GOT3 (cell line): ENCODE measurements at places on chromosomes 3 and 15.
A peak's percentile ranks its signal among the peaks of the same experiment; 100 is the strongest.

DNA sequence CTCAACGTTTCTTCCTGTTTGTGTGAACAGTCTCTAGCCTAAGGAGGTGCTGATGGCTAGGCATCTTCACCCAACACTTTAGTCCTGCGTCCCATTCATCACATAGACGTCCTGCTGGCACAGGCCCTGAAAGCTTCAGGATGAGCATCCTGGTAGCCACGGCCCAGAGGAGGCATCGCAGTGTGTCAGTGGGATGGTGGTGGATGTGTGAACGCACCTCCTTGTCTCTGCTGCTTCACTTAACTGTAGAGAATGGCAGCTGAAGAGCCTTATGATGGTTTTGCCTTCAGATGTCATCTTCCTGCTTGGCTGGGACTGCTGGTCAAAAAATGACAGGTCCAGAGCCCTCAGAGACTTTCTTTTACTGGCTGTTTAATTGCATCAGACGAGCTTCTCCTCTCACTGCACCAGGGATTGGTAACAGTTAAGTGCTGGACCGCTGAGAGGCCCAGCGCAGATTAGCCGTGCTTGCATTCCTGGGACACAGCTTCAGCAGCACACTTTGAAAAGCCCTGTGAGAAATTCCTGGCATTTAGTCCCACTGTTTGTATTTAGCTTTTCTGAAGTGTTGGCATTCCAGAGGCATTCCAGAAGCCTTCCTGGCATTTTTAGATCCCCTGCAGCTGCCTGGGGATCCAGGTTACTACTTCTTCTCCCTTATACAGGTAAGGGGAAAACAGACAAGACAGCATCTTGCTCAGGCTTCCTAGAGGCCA is 132.4 kb upstream of the PLXNA1 start:
- no peak for DNase-seq

DNA sequence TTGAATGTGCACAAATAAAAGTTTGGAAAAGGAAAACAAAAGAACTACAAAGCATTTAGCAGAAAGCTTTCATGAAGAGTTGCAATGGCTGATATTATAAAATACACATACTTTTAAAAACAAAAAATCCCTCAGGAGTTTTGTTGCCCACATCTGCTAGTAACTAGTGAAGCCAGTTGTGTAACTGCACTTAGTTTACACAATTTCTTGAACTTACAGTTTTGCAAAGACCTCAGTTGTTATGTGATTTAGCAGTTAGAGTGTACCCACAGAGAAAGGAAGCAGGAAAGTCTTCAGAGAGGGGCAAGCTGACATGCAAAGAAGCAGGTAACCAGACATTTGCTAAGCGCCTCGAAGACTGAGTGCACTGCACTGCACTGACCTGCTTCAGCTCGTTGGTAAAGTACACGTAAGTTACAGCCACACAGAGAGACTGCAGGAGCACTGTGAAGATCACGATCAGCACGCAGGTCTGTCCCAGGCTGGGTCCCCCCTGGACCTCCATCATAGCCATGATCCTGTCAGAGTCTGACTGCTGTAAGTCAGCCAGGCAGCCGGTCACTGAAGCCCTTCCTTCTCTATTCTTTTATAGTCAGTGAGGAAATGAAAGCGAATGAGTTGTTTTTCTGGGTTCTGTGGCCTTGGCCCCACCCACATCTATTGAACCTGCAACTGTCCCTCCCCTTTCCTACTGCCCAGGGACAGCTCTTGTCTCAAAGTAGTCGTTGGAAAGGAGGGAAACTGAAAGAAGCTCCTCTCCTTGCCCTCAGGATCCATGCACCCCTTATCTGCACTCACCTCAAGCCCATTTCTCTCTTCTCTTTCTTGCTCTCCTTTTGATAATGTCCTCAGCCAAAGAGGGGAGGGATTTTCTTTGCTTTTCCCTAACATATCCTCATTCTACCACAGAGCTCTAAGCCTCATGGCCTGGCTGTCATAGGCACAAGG is at the start of gene TNFSF10:
TSS of gene TNFSF10 (minus strand) at position 560 of the 948 bp plus-strand sequence. CDS start at position 514, 46 bp downstream.
- no peak for DNase-seq

GRCh38 chr15:77057685-77058084 is 13.2 kb downstream of the TSPAN3 start:
- DNase-seq = no peak

GRCh38 chr15:44536962-44537734 is at the start of gene EIF3J:
Gene EIF3J (plus strand): TSS chr15:44537147. CDS start chr15:44537195, 48 bp downstream.
- no peak for DNase-seq

- no peak for DNase-seq
Observed at GRCh38 chr3:130779031-130779430, 32.4 kb upstream of the PIK3R4 start.

DNA sequence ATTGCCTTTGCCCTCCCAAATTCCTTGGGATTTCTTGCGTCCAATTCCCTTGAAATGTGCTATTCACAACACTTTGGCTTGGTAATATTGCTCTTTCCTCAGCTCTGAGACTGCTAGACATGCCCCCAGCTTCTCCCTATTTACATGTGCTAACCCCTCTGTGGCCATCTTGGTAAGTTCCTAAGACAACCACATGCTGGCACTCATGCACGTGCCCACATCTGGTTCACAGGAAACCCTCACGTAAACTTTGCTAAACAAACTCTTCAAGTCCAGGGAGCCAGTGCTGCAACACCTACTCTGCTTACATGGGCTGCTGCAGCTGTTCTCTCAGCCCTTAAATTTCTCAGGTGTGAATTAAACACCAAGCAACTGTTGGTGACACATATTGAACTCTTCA is 121.8 kb downstream of the ADAMTSL3 start:
- no peak for DNase-seq

- no peak for DNase-seq
Observed at GRCh38 chr3:139660269-139660668, 17.5 kb downstream of the NMNAT3 start.

GRCh38 chr3:50512131-50512530 is 8.7 kb upstream of the CACNA2D2 start:
- no peak for DNase-seq

DNA sequence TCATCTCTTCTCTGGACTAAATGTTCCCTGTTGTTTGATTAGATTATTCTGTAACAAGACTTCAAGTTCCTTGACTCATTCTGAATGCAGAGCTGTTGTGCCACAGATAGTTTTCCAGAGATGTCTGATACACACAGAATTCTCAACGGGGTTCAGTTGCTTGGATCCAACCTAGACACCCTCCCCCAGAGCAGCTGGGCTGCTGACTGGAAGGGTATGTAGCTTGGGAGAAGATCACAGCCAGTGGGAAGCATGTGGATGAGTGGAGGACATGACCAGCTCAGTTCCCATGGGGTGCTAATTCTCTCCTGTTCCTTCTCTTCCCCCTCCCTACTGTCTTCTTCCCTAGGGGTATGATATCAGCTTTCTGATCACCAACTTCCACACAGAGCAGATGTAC is 6.6 kb upstream of the TTLL3 start:
- DNase-seq = no peak

GRCh38 chr3:81592101-81592500 is 169.3 kb downstream of the GBE1 start:
- no peak for DNase-seq

- no peak for DNase-seq
Observed at GRCh38 chr15:52318729-52319500, 23.3 kb upstream of the MYO5C start.

DNA sequence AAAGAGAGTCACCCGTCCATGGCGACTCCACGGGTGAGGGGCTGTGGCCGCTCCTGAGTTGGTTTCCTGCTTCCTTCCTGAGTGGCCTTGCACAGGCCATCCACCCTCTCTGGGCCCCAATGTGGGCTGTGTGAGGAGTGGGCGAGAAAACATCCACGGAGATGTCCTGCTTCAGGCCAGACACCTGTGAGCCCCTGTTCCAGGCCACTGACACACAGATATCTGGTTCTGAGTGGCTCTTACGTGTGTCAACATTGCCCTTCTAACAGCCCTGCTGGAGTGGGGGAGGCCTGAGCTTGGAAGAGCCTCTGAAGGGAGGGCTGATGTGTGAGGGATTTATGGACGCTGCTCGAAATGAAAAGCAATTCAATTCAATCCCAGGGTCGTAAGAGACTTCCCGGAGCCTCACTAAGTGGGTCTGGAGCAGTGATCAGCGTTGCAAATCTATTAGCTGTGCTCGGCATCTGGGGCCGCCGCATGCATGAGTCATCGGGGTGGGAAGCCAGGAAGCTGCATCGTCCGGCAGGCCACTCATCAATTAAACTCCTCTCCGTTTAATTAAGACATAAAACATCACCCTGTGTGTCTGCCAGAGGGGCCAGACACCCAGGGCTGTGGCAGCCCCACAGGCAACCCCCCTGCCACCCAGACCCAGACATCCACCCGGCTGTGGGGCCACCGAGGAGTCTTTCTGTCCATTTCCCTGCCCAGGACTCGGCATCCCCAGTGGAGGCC is 20.0 kb upstream of the PRR23E start:
- peak; percentile 11 for DNase-seq

- no peak for DNase-seq
Observed at GRCh38 chr3:188832961-188833721, 338.6 kb upstream of the TPRG1 start.

DNA sequence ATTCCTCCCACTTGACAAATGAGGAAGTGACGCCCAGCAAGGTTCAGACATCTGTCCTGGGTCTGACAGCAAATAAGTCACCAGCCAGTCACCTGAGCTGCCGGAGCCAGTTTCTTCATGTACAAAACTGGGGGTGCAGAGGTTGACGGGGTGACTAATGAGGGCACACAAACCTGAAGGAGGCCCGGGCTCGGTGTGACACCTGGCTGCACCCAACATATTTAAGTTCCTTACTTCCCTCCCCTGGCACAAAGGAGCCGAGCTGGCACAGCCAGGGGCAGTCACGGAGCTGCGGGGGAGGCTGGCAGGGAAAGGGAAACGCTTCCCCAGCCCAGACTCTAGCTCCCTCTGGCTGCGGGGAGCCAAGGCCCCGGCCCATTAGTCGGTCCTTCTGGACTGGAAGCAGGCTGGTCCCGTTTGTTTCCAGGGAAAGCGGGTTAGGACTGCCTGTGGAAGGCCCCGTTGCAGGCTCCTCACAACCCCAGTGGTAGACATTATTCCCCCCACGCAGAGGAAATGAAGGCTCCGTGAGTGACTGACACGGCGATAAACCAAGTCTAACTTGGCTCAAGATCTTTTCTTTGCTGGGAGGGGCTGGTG is 2.3 kb downstream of the FBXL22 start:
- peak; percentile 25 for DNase-seq

GRCh38 chr15:39125904-39126303 is 455.0 kb upstream of the THBS1 start:
- DNase-seq = no peak

GRCh38 chr3:54853573-54854404 is 74.1 kb downstream of the LRTM1 start:
- DNase-seq = peak; percentile 24

DNA sequence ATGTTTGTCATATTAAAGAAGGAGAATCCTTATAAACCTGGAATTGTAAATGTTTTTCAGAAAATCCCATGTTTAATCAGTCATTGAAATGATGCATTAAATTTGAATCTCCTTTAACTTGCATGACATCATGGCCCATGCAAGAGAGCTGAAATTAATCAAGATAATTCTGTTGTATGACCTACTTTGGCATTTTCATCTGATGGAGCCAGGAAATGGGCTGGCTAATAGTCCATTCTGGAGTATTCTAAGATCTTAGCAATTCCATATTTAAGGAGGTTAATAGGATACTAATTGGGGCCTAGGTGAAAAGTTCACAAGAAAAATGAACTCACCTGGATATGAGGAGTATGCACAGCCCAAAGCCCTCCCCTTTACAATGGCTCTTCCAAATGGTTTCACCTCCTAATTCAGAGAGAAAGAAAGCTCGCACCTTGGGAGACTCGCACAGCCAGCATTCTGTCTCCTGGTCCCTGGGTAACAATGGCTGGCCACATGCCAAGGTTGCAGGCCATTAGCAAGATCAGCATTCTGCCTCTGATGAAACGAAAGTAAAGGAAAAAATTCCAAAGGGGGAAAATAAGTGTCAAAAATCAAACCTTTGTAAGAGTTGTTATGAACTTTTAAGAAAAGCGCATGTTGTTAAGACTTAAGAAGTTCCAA is 786.4 kb downstream of the MCTP2 start:
- no peak for DNase-seq

DNA sequence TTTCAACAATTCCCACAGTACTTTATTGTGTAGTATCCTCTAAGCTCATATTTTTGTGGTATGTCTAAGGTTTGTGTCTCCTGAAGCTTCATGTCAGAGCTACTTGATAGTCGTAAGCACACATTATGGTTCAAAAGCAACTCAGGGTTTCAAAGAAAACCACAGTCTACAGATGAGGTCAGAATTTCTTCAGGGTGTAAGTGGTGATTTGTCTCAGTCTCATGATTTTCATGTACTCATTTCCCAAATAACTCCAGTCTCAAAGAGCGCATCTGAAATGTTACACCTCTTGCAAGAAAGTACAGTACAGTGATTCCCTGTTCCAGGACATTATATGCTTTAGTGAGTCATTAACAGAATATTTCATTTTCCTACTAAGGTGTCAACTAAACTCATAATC is 47.5 kb upstream of the SSR3 start:
- DNase-seq = no peak

- DNase-seq = no peak
Observed at GRCh38 chr3:155064920-155065319, 15.2 kb upstream of the MME start.

- no peak for DNase-seq
Observed at GRCh38 chr3:157089455-157090221, 70.3 kb downstream of the CCNL1 start.

- DNase-seq = no peak
Observed at GRCh38 chr3:2826453-2826852, 283.7 kb downstream of the IL5RA start.

- peak; percentile 50 for DNase-seq
Observed at GRCh38 chr3:187954873-187955586, 198.9 kb upstream of the LPP start.

DNA sequence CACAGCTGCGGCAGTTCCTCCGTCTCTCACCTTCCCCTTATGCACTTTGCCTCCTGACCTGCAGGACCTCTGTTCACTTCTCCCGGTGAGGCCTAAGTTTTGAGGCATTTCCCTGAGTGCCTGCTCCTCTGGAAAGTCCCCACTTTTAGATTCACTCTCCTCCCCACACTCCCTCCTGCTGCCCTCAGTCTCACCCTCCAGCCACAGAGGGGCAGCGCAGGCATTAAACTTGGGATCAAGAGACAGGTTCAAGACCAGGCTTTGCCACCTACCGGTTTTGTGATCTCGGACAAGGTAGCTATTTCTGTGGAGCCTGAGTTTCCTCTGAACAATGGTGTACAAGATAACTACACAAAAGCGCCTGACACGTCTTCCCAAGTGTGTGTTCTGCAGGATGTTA is 19.4 kb downstream of the SLC6A11 start:
- no peak for DNase-seq

DNA sequence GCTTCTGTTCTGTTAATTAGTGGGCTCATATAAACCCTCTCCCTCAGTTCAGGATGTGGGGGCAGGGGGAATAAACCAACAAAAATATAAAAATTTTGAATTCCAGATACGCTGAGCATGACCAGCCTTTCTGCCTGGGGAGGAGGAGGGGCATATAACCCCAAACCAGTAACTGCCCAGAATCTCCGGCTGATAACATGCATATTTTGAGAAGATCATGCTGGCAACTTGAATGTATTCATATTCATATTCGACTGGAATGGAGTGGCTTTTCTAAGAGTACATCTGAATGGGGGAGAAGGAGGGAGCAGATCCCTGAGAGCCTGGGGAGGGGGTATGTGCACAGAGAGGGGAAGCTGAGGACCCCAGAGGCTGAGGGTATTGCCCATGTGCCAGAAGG is 54.5 kb upstream of the LCTL start:
- no peak for DNase-seq
